ENCODE measurements at places on chromosomes 2 and 18. TPM values are rescaled to one million over a fixed set of nuclear protein-coding genes. Genes with fewer than 3 reads are reported as not detected.

DNA sequence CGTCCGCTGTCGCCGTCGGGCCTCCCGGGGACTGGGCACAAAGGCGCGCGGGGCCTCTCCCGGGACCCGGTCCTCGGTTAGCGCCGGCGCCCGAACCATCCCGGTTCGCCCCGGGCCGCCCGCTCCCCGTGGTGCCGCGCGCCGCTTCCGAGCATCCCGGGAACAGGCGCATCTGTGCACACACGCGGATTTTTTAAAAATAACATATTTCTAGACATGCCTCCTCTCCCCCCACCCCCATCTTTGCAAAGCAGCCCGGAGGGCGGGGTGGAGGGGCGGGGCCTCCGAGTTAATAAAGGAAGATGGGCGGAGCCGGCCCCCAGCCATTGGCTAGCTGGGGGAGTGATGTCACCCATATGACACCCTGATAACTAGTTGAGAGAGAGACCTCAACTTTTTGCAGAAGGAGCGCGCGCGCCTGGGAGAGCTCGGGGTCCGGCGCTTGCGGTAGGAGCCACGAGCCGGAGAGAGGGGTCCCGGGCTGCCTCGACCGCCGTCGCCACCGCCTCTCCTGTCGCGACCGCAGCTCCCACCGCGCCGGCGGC, at the start of gene SOX11:
Gene SOX11 (plus strand): TSS at position 400 of the 545 bp plus-strand sequence. CDS start 338 bp downstream, outside the sequence.
- H3K27me3 ChIP-seq: peaks cover 40% of the 10 kb centered on the region
- H3K36me3 ChIP-seq: no peaks in the 10 kb centered on the region

DNA sequence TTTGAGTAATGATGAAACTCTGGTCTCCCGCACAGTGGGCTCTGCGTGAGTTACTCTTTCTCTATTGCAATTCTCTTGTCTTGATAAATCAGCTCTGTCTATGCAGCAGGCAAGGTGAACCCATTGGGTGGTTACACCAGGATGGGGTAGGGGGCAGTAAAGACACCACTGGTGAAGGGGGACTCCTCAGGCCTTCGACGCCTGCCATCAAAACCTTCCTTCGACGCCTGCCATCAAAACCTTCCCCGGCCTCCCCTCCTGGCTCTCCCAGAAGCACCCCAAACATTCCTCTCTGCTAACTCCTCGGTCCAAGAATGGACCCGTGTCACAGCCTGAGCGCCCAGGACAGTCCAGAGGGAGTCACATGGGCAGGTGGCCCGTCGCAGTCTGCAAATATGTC, 4.8 kb upstream of the STARD7 start:
- no peaks in the 10 kb centered on the region for H3K27me3 ChIP-seq
- no peaks in the 10 kb centered on the region for H3K36me3 ChIP-seq
- H3K4me3 ChIP-seq: no peak overlapping the region
- DNase-seq: no peak
- H3K4me1 ChIP-seq: peaks cover 14% of the 10 kb centered on the region

DNA sequence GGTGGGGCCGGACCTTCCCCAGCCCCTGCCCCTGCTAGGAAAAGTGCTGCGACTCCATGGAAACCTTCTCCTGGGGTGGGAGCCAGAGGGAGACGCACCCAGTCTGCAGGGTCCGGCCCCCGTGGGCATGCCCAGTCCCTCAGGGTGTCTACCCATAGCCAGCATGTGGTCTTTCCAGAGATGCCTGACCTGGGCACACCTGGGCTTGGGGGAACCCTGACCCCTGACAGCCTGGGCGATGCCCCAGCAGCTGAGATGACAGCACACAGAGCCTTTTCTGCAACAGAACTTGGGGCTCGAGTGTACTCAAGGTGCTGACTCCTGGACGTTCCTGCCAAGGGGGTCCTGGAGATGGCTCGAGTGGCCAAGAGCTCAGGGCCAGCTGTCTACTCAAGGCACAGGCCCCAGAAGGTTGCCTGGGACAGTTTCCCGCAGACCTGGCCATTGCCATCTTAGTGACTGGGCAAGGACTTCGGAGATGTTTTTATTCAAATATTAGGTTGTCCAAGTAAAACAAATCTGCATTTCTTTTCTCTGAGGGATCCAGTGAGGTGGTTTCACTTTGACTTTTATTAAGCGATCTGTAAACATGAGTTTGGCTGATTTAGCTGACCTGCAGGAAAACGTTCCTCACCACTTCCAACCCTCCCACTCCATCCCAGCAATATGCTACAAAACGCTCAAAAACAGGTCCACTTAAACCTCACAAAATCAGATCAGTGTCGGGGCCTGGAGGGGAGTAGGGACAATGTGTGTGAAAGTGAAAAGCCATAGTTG, 228.0 kb downstream of the EIPR1 start:
- no peak overlapping the region for H3K27ac ChIP-seq
- no peaks in the 10 kb centered on the region for H3K4me1 ChIP-seq
- DNase-seq: no peak

- no peaks in the 10 kb centered on the region for H3K27me3 ChIP-seq
- H3K4me3 ChIP-seq: no peak overlapping the region
- DNase-seq: no peak
- no peak overlapping the region for H3K27ac ChIP-seq
Observed at GRCh38 chr2:176702131-176702530, 432.9 kb downstream of the MTX2 start.

DNA sequence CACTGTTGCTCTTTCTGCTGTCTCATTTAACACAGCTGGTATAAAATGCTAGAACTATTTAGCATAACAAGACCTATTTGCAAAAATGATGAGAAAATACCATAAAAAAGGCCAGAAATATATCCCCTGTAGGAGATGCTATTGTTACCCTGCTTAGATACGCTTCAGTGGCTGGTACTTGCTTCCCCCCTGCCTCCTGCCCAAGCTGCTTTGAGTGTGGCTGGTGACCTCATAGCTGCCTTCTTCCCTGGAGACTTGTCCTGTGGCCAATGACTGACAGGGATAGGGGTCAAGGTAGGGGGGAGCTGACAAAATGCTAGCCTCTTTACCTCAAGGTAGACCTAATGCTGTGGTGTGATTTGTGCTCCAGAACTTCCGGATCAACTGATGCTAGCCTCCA, 150.2 kb upstream of the ZEB2 start:
- no peaks in the 10 kb centered on the region for H3K27me3 ChIP-seq
- no peak overlapping the region for H3K27ac ChIP-seq
- no peaks in the 10 kb centered on the region for H3K4me1 ChIP-seq
- DNase-seq: no peak
- no peak overlapping the region for H3K4me3 ChIP-seq

GRCh38 chr2:217105733-217106649, 246.1 kb upstream of the TNP1 start:
- DNase-seq: peak; percentile 91
- H3K27me3 ChIP-seq: no peaks in the 10 kb centered on the region
- H3K36me3 ChIP-seq: no peaks in the 10 kb centered on the region
- H3K4me3 ChIP-seq: no peak overlapping the region
- peak overlapping the region; percentile 25 for H3K27ac ChIP-seq
- peaks cover 12% of the 10 kb centered on the region for H3K4me1 ChIP-seq

GRCh38 chr2:103991591-103991990, 862.3 kb upstream of the POU3F3 start:
- no peaks in the 10 kb centered on the region for H3K4me1 ChIP-seq
- H3K27ac ChIP-seq: no peak overlapping the region
- H3K4me3 ChIP-seq: no peak overlapping the region
- DNase-seq: no peak
- H3K36me3 ChIP-seq: no peaks in the 10 kb centered on the region

DNA sequence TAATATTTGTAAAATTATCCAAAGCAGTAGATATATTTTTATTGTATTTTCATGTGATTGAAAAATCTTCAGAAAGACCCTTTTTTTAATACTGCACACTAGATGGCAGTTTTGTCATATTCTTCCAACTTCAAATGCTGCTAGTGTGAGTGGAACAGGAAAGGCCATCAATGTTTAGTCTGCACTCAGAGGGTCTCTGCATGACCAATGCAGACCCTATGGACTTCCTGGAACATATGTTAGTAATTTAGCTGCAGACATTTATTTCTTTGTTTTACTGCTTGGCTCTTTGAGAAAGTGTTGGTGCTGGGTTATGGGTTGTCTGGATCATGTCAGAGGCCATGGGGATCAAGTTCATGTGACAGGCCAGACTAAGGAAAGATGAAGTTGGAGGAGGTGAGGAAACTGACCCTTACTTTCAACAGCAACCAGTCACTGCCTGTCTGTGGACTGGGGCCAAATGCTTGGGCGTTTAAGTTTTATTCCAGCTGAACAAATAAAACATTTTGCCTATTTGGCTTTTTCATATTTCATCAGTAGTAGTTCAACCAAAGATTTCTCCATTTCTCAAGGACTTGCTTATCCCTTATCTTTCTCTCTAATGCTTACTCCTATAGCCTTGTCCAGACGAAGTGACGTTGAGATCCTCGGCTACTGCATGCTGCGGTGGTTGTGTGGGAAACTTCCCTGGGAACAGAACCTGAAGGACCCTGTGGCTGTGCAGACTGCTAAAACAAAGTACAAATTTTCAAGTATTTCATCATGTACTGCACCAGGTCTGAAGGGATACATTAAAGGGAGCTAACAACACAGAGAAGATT, 84.8 kb downstream of the VRK2 start:
- no peaks in the 10 kb centered on the region for H3K36me3 ChIP-seq
- no peak overlapping the region for H3K4me3 ChIP-seq
- DNase-seq: no peak
- H3K4me1 ChIP-seq: peaks cover 6% of the 10 kb centered on the region

GRCh38 chr2:24725956-24726355, 67.2 kb downstream of the PTRHD1 start:
- no peak overlapping the region for H3K27ac ChIP-seq
- H3K4me3 ChIP-seq: no peak overlapping the region
- peaks cover 16% of the 10 kb centered on the region for H3K36me3 ChIP-seq
- H3K4me1 ChIP-seq: peaks cover 16% of the 10 kb centered on the region

DNA sequence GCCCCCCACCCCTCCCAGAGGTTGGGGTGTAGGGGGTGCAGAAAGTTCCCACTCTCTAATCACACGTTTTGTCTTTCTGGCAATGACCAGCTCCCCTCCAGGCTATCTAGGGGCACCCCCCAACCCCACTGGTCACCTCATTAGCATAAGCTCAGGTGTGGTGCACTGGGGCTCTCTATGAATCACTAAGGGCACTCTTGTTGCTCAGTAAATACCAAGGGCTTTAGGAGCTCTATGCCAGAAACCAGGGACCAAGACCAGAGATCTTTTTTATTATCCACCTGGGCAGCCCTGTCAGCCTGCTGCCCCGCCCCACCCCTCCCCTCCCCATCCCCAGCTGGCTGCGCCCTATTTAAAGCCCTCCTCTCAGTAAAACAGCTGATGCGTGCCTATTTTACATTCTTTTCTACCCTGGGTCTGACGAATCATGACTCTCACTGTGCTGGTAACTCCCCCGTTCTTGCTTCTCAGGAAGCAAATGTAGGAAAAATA, 24.3 kb downstream of the NCK2 start:
- H3K27me3 ChIP-seq: no peaks in the 10 kb centered on the region
- H3K4me3 ChIP-seq: no peak overlapping the region
- DNase-seq: no peak
- peaks cover 45% of the 10 kb centered on the region for H3K4me1 ChIP-seq

DNA sequence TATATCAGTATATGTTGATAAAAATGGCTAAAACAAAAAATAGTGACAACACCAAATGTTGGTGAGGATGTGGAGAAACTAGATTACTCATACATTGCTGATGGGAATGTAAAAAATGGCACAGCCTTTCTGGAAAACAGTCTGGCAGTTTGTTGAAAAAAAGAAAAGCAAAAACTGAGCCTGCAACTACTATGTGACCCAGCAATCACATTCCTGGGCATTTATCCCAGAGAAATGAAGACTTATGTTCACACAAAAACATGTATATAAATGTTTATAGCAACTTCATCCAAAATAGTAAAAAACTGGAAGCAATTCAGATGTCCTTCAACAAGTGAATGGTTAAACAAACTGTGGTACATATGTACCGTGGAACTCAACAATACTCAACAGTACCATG, 7.5 kb upstream of the KDSR start:
- no peak overlapping the region for H3K27ac ChIP-seq
- no peaks in the 10 kb centered on the region for H3K4me1 ChIP-seq
- H3K4me3 ChIP-seq: no peak overlapping the region
- DNase-seq: no peak

GRCh38 chr2:122145856-122146255, 390.4 kb downstream of the TSN start:
- H3K4me1 ChIP-seq: no peaks in the 10 kb centered on the region
- DNase-seq: peak; percentile 64
- H3K27ac ChIP-seq: no peak overlapping the region
- H3K27me3 ChIP-seq: no peaks in the 10 kb centered on the region
- no peaks in the 10 kb centered on the region for H3K36me3 ChIP-seq
- no peak overlapping the region for H3K4me3 ChIP-seq

GRCh38 chr2:62765619-62766376, 60.3 kb downstream of the EHBP1 start:
- no peak for DNase-seq
- H3K4me1 ChIP-seq: peaks cover 36% of the 10 kb centered on the region
- no peaks in the 10 kb centered on the region for H3K27me3 ChIP-seq
- no peaks in the 10 kb centered on the region for H3K36me3 ChIP-seq

GRCh38 chr18:2776601-2777000, 70.2 kb upstream of the EMILIN2 start:
- H3K36me3 ChIP-seq: peaks cover 70% of the 10 kb centered on the region
- no peak overlapping the region for H3K4me3 ChIP-seq
- DNase-seq: no peak
- no peaks in the 10 kb centered on the region for H3K4me1 ChIP-seq
- no peak overlapping the region for H3K27ac ChIP-seq
- no peaks in the 10 kb centered on the region for H3K27me3 ChIP-seq

DNA sequence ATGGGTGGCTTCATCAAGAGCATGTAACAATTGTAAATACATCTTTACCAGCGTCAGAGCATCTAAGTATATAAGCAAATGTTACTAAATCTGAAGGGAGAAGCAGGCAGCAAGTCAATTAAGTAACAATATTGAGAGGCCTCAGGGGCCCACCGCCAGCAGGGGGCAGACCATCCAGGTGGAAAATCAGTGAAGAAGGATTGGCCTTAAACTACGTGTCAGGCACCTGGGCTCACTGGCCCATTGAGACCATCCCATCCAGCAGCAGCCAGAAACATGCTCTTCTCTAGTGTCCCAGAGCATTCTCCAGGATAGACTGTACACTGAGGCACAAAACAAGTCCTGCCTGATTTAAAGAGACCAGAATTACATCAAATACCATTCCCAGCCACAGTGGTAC, 96.2 kb upstream of the SNTG2 start:
- no peak overlapping the region for H3K27ac ChIP-seq
- H3K36me3 ChIP-seq: no peaks in the 10 kb centered on the region
- DNase-seq: no peak
- no peaks in the 10 kb centered on the region for H3K27me3 ChIP-seq

DNA sequence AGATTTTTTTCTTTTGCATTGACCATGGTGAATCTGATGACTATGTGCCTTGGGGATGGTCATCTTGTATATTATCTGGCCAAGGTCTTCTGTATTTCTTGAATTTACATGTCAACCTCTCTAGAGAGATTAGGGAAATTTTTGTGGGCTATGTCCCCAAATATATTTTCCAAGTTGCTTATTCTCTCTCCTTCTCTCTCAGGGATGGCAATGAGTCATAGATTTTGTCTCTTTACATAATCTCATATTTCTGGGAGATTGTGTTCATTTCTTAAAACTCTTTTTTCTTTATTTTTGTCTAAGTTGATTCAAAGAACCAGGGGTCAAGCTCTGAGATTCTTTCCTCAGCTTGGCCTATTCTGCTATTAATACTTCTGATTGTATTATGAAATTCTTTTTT, 9.9 kb downstream of the GKN2 start:
- H3K4me3 ChIP-seq: no peak overlapping the region
- DNase-seq: no peak
- no peaks in the 10 kb centered on the region for H3K27me3 ChIP-seq
- H3K4me1 ChIP-seq: peaks cover 6% of the 10 kb centered on the region
- no peaks in the 10 kb centered on the region for H3K36me3 ChIP-seq

The IL18RAP gene
- total RNA-seq: 0.42 TPM

The OR6B2 gene
- not detected for total RNA-seq

The ZNF516 gene
- total RNA-seq: 44.9 TPM

The PAX8 gene
- 0.99 TPM for total RNA-seq

The TDRD15 gene
- not detected for total RNA-seq

The FAM161A gene
- total RNA-seq: 0.83 TPM

The KCNG2 gene
- total RNA-seq: not detected

The GRB14 gene
- total RNA-seq: 6.3 TPM

The COL3A1 gene
- 272 TPM for total RNA-seq
